ENCODE measurements at places on chromosomes 16 and 17.

- DNase-seq, result no peak
Observed at GRCh38 chr17:8629371-8630226, 926 bp downstream of the MYH10 start.

DNA sequence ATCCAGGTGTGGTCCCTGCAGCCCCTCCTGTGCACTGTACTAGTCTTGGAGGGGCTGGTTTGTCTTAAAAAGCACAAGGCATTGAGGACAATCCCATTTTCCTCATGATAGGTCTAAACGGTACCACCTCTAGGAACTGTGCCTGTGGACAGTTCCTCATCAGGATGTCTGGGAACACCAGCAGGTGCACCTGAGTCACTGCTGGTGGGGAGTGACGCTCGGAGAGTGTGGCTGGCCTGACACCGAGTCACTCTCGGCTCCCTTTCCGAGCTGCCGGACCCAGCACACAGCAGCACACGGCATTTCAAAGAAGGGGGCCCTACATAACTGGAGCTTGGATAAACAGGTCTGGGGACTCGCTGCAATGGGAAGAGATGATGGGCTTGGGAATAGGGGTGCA, 25.6 kb downstream of the LRRC75A start:
- no peak for DNase-seq

GRCh38 chr17:73998653-73999645, 204.5 kb upstream of the RPL38 start:
- DNase-seq, result no peak

DNA sequence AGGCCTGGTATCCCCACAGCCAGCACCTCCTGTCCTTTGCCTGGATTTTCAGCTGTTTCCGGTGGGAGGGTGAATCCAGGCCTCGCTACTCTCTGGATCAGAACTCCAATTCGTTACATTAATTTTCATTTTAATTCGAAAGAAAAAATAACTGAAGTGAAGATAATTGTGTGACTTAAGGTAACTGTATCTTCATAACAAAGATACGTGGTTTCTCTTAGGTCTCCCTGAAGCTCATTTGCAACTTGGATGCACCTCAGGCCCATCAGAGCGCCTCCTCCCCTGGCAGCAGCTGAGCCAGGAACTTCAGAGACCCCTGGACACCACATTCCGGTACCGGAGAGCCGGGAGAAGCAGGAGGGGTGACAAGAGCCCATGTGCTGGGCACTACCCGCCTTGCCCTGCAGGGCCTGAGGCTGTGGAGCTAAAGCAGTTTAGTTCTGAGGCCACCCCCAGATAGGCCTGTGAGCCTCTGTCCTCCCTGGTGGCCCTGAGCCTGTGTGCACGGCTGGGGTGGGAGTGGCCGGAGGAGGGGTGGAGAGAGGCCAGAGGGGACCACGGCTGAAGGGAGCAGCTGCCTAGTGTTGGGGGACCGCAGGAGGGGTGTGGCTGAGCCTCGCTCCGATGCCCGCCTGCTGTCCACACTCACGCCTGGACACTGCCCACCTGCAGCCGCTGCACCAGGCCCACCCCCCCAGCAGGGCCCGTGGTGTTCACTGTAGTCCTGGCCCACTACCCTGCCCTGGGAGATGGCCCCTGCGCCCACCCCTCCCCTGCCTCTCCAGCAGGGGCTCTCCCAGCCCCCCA, 11.4 kb upstream of the DUS1L start:
- no peak for DNase-seq

GRCh38 chr17:37830151-37830993, 85.5 kb upstream of the HNF1B start:
- DNase-seq, result no peak

GRCh38 chr16:55102531-55102930, 171.9 kb downstream of the IRX5 start:
- no peak for DNase-seq

GRCh38 chr16:73150786-73151185, 102.9 kb upstream of the ZFHX3 start:
- DNase-seq, result no peak

GRCh38 chr17:72422204-72422504, 301.3 kb downstream of the SOX9 start:
- no peak for DNase-seq

DNA sequence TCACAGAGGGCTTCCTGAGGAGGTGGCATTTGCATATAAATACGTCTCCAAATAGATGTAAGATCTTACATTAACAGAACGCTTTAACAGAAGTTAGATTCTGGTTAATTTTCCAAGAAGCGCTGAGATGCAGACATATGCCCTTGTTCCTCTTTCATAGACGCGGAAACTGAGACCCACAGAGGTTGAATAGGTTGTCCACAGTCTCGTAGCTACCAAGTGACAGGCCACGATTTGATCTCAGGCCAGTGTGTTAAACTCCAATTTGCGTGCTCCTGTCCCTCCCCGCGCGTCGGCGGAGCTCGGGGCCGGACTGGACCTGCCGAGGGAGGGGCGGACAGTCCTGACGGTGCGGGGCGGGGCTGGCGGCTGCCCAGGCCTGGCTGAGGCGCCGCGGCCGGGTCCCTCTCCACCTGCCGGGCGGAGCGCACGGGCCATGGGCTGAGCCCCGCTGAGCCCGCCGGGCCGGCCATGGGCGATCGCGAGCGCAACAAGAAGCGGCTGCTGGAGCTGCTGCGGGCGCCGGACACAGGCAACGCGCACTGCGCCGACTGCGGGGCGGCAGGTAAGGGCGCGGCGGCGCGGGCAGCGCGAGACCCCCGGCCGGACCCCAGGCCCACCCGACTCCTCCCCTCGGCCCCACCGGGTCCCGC, at the start of gene ADAP2:
TSS of gene ADAP2 (plus strand) at position 402 of the 653 bp plus-strand sequence. CDS start at position 472, 70 bp downstream.
- no peak for DNase-seq

GRCh38 chr17:17839791-17840707, 3.3 kb upstream of the SREBF1 start:
- DNase-seq, result peak; percentile 75

- DNase-seq, result no peak
Observed at GRCh38 chr17:59439262-59439661, 107.8 kb downstream of the YPEL2 start.

GRCh38 chr17:75266316-75267152, 4.5 kb downstream of the MIF4GD start:
- no peak for DNase-seq

DNA sequence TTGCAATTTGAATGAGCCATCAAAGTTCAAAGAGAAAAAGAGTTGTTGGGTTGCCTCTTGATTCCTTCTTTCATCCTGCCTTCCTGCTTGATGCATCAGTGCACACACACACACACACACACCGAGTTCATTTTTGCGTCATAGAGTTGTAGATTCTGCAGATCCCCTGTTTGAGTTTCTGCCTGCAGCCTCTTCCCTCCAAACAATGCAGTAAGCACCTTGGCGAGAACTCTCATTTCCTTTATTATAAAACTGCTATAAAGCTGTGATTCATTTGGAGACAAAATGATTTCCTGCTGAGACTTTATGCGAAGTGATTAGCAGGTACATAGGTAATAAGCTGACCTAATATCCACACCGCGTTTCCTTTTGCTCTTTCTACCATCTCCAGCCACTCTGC, 26.7 kb downstream of the DNAH9 start:
- DNase-seq, result no peak

DNA sequence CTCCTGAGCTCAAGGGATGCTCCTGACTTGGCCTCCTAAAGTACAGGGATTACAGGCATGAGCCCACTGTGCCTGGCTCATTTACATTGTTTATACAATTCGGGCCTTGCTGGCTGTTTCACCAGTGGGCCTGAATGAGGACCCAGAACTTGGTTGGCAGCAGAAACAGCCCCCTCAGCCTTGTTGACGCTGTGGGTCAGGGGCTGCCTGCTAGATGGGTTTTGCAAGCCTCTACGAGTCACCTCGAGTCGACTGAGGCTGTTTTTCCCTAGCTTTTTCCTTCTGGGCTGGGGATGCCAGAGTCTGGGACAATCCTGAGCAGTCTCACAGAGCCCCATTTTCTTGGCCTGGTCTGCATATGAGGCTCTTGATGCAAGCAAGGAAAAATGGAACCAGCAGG, 16.1 kb downstream of the PPL start:
- no peak for DNase-seq

DNA sequence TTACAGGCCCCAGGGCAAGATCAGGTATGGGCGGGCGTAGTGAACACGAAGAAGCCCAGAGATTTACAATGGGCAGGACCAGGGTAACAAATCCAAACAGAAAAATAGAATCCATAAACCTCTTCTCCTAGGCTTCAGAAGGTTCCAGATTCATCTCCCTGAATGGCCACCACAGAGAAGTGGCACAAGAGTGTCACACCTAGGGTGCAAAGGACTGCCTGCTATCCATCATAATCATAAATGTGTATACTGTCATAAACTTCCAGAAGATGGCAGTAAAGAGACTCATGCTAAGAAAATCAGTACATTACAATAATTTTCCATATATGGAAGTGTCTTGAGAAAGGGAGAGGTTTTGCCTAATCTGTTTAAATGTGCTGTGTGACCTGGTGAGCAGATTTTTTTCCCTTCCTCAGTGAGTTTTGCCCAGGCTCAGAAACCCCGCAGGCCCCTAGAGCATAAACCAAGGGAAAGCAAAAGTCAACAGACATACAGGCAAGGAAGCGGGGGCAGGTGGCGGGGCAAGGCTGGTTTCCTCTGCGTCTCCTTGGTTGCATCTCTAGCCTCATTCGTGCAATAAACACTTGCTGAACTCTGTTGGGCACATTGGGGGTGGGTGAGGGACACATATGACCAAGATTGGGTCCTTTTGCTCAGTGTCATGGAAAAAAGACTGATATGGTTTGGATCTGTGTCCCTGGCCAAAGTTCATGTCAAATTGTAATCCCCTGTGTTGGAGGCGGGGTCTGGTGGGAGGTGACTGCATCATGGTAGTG, 92.0 kb upstream of the CDH5 start:
- DNase-seq, result no peak

DNA sequence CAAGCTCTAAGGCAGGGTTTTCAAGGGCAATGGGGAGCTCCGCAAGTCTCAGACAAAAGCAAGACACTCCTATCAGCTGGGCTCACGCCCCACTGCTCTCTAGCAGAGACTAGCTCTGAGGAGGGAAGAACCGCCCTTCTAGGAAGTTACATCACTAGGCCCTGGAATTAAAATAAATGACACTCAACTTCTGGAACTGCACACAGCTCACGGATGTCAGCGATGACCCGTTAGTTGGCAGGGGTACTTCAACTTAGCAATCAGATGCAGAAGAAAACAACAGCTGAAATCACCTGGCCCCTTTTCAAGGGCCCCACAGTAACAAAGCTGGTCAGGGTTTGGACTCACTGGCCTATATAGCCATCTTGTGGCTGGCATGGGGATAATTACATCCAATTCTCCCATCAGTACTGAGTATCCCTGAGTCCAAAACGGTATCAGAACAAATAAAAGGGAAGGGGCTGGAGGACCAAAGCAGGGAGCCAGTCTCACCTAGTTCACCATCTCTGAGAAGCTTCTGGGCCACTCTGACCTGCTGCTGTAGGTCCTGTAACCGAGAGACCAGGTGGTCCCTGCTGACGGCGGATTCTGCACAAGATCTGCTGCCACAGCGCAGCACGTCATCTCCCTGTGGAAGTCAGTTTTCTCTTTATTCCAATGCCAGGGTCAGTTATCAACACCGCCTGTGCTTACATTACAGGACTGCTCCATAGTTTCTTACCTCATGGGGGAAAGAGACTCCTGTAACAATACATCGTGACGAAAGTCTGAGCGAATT, 22.2 kb downstream of the SERPINF1 start:
- DNase-seq, result peak; percentile 87
